Foreskin keratinocyte (primary cell): ENCODE measurements at places on chromosomes 11 and 22.
A peak's percentile ranks its signal among the peaks of the same experiment; 100 is the strongest.

DNA sequence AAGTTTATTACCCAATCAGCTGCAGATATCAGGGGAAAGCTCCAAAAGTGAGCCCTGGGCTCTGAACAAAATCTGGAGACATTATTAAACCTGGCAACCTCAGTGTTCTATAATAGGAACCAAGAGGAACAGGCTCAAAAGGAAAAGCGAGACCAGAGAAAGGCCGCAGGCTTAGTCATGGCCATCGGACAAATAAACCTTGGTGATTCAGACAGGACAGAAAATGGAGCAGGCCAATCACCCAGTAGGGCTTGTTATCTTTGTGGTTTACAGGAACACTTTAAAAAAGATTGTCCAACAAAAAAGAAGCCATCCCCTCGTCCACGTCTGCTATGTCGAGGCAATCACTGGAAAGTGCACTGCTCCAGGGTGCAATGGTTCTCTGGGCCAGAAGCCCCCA is 7.7 kb upstream of the PANX1 start:
- DNase-seq, result no peak

GRCh38 chr11:1076061-1076665 is 1.5 kb downstream of the MUC2 start:
- DNase-seq, result no peak

- no peak for DNase-seq
Measured at GRCh38 chr11:69928121-69928520, 108.9 kb upstream of the FGF3 start.

DNA sequence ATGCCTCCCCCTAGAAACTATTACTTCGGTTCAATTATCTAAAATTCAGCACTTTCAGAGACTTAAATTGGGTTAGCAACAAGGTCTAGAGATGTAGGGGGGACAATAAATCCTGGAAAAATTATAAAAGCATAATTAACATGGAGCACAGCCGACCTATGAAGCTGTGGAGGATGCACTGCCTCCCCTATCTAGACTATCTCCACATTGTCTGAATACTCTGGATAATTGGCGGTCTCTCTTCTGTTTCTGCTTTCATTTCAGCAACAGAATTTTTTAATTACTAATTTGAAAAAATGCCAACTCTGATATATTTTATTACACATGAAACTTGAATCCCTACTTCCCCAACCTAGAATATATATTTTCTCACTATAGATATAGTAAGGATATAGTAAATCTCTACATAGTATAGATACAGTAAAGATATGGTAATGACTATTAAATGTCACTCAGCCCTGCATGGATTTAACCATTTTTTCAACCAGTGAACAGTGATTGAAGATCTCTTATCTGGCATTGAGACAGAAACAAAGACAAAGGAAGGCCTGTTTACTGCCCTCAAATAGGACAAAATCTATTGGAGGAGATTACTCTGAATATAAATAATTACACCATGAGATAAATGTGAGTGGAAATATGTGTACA is 157.6 kb downstream of the BLID start:
- no peak for DNase-seq

DNA sequence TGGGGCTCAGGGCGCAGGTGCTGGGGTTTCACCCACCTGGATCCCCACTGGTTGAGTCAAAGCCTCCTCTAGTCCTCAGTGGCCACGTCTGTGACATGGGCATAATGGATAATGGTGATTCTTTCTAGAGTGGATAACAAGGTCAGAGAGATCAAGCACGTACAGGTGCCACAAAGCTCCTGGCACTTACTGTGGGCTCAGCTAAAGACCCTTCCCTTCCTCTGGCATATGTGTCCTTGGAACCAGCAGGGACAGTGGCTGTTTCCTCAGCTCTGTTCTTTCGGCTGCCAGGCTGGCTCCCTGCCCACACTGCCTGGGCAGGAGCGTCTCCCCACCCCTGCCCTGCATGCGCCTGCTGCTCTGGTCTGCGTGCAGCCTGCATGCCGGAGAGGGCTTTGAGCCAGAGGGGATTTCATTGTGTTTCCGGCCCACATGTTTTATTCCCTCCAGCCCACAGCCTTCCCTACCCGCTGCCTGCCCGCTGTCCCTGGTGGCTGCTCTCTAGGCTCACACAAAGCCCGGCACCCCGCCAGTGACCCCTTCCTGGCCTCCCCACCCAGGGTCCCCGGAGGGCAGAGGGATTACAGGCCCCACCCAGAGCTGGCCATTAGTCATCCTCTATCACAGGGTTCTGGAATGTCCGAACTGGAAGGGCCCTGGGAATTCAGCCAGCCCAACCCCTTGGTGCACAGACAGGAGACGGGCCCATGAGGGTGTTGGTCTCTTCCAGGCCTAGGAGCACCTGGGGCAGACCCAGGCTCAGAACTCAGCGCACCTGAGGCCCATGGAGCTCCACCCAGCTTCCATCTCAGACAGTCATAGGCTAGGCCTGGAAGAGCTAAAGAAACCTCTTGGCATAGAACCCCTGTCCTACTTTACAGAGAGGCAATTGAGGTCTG is 55.3 kb upstream of the GCAT start:
- peak; percentile 81 for DNase-seq

GRCh38 chr11:111168871-111169270 is 76.7 kb upstream of the POU2AF2 start:
- DNase-seq, result no peak

DNA sequence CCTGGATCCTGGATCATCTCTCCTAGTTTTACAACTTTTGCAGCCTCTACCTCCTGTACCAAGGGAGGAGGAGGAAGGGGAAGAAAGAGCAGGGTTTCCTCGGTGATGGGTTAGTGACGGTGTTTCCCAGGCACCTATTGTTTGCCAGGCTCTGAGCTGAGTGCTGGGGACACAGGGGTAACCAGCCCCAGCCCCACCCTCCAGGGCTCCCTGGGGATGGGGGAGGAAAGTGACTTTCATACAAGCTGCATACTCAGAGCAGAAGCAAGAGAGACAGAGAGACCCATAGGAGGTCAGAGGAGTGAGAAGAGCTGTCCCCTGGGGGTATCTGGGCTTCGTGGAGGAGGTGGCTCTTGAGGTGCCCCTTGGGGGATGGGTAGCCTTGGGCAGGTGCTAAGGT is 89.4 kb upstream of the THY1 start:
- DNase-seq, result no peak

GRCh38 chr22:20440637-20441591 is 3.3 kb upstream of the SCARF2 start:
- DNase-seq, result no peak

- no peak for DNase-seq
Measured at GRCh38 chr11:84103096-84103495, 816.9 kb upstream of the CCDC90B start.

DNA sequence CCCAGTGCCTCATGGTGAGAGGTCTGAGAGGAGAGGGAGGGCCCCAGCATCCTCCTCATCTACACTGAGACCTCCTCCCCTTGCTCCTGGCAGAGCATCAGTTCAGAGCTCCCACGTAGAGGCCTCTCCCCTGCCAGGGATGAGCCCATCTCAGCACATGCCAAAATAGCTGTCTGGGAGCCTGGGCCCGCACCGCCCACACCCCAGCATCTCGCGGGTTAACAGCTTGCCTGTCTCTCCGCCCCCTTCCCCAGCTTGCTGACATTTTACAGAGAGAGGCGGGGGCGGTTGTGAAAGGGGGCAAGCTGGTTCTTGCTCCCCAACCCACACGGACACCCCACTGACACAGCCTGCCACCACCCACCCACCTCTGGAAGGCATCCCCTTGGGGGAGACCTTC is 6.4 kb downstream of the DGKZ start:
- DNase-seq, result no peak

DNA sequence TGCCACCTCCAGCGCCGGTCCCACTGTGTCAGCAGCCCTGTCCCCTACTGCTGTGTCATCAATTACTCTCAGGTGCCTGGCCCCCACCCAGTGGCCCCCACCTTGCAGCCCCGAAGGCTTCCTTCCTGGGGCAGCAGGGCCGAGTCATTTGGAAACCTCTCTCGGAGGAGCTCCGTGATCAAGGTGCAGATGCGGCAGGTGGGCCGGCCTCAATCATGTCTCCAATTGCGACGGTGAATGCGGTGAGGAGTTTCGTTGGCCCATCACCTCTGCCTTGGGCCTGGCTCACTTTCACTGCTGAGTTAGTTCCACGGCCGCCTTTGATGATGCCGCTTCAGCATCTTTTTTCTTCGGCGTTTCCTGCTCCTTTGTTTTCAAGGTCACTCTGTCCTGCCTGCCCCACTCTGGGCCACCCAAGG is 11.3 kb upstream of the CXCR5 start:
- no peak for DNase-seq

DNA sequence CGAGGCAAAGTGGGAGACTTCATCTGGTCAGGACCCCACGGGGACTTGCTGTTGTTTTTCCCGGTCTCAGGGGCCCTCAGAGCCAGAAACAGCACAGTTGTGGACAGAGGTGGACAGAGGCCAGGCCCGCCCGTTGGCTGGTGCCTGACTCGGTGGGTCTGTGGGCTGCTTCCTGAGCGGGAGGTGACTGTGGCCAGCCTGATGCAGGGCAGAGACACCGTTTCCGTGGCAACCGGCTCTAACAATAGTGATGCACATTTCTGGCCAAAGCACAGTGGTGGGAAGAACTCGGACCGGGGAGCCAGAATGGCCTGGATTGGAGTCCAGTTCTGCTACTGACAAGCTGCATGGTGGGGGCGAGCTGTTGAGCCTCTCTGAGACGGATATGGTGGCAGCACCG is 58.7 kb upstream of the ATXN10 start:
- no peak for DNase-seq

GRCh38 chr11:125903711-125904659 is at the start of gene DDX25:
Gene DDX25, plus strand, starts transcription at chr11:125904508. Its CDS starts 10 bp downstream, at chr11:125904518.
- DNase-seq, result peak; percentile 4

DNA sequence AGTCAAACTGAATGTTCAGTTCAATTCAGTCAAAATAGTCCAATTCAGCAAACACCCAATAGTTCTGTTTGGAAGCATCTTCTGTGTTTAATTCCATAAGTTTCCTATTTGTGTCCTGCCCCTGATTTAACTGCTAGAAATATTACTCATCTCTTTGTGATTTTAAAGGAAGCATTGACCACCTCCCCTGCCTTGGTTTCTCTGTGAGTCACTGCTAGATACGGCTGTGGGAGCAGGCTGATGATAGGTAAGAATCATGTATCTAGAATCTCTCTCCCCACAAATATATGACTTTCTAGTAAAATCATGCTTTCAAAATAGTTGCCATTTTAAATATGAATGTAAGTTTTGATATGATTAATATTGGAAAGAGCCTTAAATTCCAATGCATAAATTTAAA is 888.5 kb downstream of the NTM start:
- DNase-seq, result peak; percentile 69

GRCh38 chr22:44181033-44181911 is 547 bp downstream of the PARVG start:
- DNase-seq, result no peak

- DNase-seq, result peak; percentile 56
Measured at GRCh38 chr11:16606784-16607674, 131.4 kb upstream of the C11orf58 start.

GRCh38 chr11:132254906-132255305 is 884.5 kb downstream of the NTM start:
- DNase-seq, result no peak

GRCh38 chr11:28505232-28505631 is 397.0 kb downstream of the METTL15 start:
- no peak for DNase-seq

- DNase-seq, result no peak
Measured at GRCh38 chr11:91792779-91793262, 431.8 kb upstream of the FAT3 start.
